ENCODE measurements at places on chromosomes 5 and 9.

GRCh38 chr9:35972093-35972492, 14.1 kb upstream of the OR2S2 start:
- no peak for DNase-seq

- DNase-seq: no peak
These were observed 36.6 kb downstream of the FRMD3 start for GRCh38 chr9:83501565-83501964.

- DNase-seq: no peak
These were observed 980 bp downstream of the COL5A1 start for GRCh38 chr9:134642385-134643181.

- DNase-seq: peak; percentile 43
These were observed 21.5 kb downstream of the TNFSF8 start for GRCh38 chr9:114908805-114909448.

GRCh38 chr5:168951356-168951755, 349.6 kb downstream of the SLIT3 start:
- DNase-seq: no peak
